ENCODE measurements at places on chromosomes 3 and 15. TPM values are rescaled to one million over a fixed set of nuclear protein-coding genes. Genes with fewer than 3 reads are reported as not detected.
A peak's percentile ranks its signal among the peaks of the same experiment; 100 is the strongest.

- DNase-seq: no peak
Observed at GRCh38 chr3:156548902-156549301, 6.0 kb downstream of the SSR3 start.

SPESP1 gene
- 19.8 TPM for total RNA-seq

GRCh38 chr3:178474526-178474925 is 61.7 kb upstream of the KCNMB2 start:
- no peak for DNase-seq

DNA sequence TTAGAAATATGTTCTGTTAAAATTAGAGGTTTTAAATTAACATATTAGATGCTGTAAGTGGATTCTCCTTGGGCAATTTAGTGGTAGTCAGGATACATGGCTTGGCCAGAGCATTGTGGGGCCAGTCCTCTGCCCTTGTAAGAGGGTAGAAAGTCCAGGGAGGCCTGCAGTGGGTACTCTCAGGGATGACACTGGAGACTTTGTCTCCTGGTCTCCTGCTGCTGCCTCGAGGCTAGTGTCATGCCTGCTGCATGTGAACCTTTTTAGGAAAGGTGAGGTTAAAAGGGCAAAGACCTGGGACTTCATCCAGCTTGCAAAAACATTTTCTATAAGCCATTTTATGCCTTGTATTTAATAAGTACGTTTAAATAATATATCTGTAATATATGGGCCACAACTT is 96.8 kb upstream of the PROK2 start:
- DNase-seq: no peak

ARGFX gene
- not detected for total RNA-seq

ZIC1 gene
- not detected for total RNA-seq

DNA sequence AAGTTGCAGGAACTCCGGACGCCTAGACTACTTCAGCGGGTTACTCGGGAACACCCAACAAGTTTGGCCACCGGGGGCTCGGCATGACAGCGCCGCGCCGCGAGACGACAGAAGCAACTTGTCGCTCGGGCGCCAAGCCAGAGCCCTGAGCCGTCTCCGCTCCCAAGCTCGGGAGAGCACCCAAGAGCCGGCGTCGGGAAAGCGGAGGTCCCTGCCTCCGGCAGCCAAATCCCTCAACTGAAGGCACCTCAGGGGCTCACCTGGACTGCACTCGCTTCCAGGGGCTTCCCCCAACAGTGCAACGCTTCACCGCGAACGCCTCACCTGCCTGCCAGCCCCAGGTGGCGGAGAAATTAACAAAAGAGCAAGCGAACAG is 640 bp downstream of the MB21D2 start:
- DNase-seq: peak; percentile 87

DNA sequence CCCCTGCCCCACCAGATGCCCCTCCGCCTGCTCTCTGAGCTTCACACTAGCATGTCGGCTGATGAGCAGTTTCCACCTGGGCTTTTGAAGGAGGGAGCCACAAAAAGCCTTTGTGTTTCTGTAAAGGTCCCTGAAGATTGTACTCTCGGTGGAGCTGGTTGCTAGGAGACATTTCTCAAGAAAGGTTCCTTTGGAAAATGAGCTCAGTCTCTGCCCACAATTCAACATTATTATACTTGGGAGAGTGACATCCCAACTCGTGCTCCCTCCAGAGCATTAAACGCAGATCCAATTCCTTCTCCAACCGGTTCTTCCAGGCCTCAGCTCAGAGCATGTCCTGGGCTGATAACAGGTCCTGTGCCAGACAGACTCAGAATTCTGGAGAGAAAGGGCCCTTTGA is 26.8 kb upstream of the FAM107A start:
- DNase-seq: no peak

DNA sequence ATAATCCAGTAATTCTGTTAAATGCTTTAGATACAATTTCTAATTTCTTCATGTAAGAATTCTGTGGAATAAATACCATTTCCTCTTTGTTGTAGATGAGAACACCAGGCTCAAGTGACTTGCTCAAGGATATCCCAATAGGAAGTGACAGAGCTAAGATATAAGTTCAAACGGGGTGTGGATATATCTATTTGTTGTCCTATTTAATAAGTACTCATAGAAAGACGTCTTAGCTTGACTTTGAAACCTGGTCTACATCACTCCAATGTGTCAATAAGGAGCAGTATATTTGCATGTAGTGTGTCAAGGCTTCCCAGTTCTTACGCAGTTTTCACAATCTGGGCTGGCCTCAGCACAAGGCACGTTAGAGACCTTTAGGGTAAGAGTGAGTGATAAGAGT is 4.7 kb upstream of the GCSAM start:
- DNase-seq: no peak

GRCh38 chr3:178420033-178420432 is 116.2 kb upstream of the KCNMB2 start:
- no peak for DNase-seq

CNOT10 gene
- 17.1 TPM for total RNA-seq

GRCh38 chr3:65899226-65899625 is 139.5 kb downstream of the MAGI1 start:
- DNase-seq: no peak

DNA sequence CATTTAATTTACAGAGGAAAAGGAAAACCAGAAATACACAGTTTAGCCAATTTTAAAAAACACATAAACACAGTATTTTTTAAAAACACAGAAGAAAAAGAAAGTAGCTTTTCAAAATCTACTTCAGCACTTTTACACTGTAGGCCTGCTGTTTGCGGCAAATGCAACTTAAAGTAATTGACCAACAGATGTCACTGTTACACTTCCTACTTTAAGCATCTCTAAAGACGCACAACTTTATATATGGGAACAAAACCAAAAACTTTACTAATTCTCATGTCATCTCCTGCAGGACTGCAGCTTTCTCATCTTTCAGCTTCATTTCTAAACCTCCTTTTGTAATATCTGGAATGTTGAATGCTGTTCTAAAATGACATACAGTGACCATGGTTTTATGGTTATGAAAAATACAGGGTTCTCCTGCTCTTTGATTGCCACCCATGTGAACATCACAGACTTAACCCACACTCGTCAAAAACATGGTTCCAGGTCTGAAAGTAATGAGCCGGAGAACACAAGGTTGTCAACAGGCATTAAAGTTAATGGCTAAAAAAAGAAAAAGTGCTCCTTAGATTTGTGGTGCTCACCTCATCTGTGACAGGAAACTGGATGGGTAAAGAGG is 107.9 kb downstream of the FMN1 start:
- no peak for DNase-seq

GRCh38 chr3:169663951-169664820 is 674 bp upstream of the MECOM start:
- DNase-seq: peak; percentile 43

- no peak for DNase-seq
Observed at GRCh38 chr15:70170096-70170699, 72.5 kb upstream of the TLE3 start.

DNA sequence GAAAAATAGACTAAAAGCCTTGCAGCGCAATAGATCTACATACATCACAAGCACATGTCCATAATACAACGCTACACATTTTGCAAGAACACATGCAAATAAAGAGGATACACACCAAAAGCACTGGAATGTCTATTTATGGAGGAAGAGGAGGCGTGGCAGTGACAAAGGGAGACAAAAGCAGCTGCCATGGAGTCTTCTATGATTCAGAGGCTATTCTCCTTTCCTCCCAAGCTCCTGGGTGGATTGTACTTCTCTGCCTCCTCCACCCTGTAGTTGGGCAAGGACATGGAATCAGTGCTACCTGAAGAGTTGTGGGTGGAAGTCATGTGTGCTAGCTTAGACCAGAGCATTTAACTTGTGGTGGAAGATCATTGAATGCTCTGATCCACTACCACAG is 57.9 kb upstream of the ABHD2 start:
- DNase-seq: no peak

- DNase-seq: no peak
Observed at GRCh38 chr15:55681631-55682030, 61.3 kb downstream of the PRTG start.

- no peak for DNase-seq
Observed at GRCh38 chr3:121981473-121981872, 40.6 kb downstream of the ILDR1 start.

- no peak for DNase-seq
Observed at GRCh38 chr15:95032156-95032555, 800.8 kb downstream of the MCTP2 start.

GRCh38 chr3:124791639-124792151 is 61.4 kb downstream of the UMPS start:
- DNase-seq: no peak

TYRO3 gene
- 0.89 TPM for total RNA-seq

DNA sequence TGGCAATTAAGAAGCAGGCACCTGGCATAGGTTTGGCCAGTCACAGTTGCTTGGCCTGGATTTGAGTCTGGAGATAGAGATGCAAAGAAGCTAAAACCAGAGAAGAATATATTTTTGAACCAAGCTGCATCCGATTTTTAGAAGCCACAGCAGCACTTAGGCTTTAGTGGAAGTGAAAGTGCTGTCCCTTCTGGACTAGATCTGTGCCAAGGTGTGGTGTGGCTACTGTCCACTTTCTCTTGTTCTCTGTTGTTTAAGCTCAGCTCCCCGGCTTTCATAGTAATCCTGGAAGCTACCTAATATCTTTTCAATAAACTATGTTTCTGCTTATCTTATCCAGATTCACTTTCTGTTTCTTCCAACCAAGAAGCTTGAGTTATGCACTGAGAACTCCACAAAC is 183.4 kb upstream of the THRB start:
- no peak for DNase-seq

AP3S2 gene
- 82.8 TPM for total RNA-seq

- no peak for DNase-seq
Observed at GRCh38 chr15:35740761-35741160, 194.8 kb upstream of the DPH6 start.

HESX1 gene
- 23.9 TPM for total RNA-seq

GRCh38 chr3:31157047-31157694 is 262.7 kb upstream of the GADL1 start:
- DNase-seq: no peak

- no peak for DNase-seq
Observed at GRCh38 chr3:195809796-195810454, 1.8 kb downstream of the MUC4 start.

GRCh38 chr15:51331141-51331540 is 7.3 kb downstream of the CYP19A1 start:
- no peak for DNase-seq

DNA sequence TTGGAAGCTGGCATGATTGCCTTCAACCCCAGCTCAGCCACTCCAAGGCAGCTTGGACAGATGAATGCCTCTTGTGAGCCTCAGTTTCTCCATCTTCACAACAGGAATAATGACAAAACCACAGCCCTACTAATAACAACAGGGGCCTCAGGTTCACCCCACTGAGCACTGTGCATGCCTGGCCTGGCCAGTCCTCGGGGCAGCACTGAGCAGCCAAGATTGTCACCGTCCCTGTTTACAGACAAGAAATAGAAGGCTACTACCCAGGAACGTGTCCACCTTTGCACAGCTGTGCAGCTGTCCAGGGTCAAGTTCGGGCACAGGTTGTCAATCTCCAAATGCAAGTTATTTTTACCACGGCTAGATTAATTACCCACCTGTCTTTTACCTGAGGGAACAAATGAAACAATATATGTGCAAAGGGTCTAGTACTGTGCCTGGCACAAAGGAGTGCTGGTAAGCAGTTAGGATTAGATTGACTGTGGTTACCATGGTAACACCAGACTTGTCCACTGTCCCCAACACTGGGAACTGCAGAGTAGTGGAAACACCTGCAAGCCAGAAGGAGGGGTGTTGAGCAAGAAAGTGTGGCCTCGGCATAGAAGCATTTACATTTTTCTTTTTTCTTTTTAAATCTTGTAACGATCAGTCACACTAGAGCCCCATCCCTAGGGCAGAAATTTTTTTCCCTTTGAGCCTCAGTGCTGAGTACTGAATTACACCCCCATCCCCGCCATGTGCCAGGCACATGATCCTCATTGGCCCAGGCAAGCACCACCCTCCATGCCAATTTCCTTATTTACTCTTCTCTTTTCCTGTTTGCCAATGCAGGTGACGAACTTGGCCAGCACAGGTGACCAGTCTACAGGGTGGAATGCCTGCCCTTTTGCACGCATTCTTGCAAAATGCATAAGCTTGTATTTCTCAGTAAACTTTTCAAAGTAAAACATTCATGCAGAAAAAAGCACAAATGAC is 66.3 kb upstream of the SLC6A6 start:
- peak; percentile 90 for DNase-seq

DNA sequence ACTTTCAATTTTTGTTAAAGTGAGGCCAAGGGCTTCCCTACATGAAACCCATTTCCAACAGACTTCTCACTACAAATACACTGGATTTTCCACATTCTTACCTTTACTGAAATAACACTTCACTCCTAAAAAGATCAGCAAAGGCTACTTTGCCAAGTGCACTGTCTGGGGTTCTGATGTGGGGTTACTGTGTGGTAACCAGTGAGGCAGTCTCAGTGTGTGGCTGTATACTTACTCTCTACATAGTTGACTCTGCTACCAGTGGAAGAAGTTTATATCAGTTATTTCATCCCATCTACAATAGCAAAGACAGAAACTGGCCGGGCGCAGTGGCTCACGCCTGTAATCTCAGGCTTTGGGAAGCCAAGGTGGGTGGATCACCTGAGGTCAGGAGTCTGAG is 5.6 kb downstream of the WDR82 start:
- DNase-seq: no peak

CHRD gene
- 6.8 TPM for total RNA-seq

CKMT1B gene
- 14.0 TPM for total RNA-seq

DNA sequence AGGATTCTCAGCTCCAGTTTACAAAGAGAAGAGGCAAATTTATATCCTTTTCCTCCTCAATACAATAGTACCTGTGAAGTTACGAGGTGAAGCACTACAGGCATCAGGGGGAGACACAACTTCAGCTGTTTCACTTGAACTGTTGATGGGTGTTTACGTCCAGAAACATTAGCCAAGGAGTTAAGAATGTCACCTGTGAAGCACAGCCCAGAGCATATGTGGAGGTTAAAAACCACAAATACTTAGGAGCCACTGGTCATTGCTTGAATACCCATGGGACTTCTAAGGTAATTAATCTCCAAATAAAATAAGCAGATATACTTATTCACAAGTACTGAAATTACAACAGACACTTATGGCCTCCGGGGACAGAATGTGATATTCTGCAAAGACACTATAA is 246.5 kb downstream of the ULK4 start:
- no peak for DNase-seq

- DNase-seq: no peak
Observed at GRCh38 chr3:43998370-43998835, 243.3 kb upstream of the TOPAZ1 start.

DNA sequence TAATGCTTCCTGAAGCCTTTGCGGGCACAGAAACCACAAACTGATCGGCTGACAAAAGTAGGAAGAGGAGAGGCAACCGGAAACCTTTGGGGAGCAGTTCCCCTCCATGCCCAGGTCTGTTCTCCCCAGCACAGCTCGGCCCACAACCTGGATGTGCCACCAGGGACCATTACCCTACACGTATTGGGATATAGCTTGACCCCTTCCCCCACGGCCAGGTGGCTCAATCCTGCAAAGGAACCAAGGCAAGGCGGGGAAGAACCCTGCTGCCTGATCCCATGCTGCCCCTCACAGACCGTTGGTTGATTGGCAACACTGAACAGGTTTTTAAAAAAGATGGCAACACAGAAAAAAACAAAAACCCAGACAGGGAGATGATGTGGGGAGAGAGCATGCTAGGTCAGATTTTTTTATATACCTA is 19.7 kb upstream of the TCAIM start:
- DNase-seq: peak; percentile 10
